ENCODE measurements at places on chromosomes 13 and 19.

- DNase-seq, result no peak
Measured at GRCh38 chr19:28264556-28264955, 948.4 kb downstream of the UQCRFS1 start.

DNA sequence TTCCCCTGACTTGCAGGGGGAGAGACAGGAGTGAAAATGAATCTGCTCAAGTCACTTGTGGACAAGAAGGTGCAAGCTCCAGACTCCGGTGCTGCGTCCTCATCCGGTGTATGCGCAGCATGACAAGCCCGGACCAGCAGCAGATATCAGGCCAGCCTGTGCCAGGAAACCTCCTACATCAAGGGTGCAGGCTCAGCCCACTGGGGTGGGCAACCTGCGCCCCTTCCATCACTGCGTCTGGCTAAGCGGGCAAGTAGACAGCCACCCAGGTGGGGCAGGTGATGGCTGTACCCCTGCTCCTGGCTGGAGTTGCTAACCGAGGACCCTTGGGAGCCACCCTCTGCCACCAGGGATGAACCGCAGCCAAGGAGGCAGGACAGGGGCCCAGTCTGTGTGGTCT, 32.9 kb upstream of the SLC15A1 start:
- DNase-seq, result no peak

GRCh38 chr13:98466634-98467236, 110.2 kb downstream of the STK24 start:
- peak; percentile 24 for DNase-seq

- DNase-seq, result no peak
Measured at GRCh38 chr19:16297575-16298178, 26.9 kb upstream of the KLF2 start.

DNA sequence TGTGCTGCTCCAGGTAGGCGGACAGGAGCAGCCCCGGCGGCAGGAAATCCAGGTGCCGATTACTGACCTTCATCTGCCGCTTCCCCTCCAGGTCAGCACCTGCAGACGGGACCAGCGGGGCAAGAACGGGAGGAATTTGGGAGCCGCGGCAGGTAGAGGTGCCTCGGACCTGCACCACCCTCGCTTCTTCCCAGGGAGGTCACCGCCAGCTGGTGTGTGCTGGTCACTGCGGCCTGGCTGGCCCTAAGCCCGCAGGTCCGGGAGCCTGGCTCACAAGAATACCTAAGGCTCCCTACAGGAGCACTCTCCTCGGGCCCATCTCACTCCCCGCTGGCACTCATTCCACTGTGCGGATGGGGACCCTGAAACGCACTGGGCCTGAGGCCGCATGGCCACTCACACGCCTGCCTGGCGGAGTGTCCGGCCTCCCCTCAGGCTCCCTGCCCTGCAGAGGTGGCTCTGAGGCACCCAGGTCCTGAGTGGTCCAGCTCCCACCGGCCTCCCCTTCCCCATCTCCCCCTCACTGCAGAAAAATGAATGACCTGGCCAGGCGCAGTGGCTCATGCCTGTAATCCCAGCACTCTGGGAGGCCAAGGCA, 4.3 kb downstream of the RNU6-9 start:
- DNase-seq, result no peak
